Hematopoietic multipotent progenitor cell treated with erythropoietin and hydrocortisone succinate and interleukin-3 and kit ligand, for 6 days (in vitro differentiated cells): ENCODE measurements at places on chromosomes 13 and 19.
A peak's percentile ranks its signal among the peaks of the same experiment; 100 is the strongest.

DNA sequence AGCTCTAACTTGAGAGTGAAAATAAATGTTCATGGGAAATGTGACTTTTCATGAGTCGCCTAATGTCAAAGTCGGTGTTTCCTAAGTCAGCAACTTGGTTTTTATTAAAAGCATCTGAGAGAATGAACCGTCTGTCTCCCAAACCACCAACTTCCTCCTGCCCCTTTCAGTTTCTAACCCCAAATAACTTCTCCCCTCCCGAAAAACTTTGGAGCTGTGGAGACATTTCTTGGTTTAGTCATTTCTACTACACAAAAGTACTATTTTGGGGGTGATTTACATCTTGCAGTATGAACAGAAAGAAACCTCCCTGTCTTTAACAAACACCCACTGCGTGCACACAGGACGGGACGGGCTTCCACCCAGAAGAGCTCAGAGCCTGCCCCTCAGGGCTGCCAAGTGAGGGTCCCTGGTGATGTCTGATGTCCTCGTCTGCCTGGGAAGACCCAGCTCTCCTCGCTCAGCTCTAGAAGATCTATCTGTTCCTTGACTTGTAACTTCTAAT is 65.0 kb downstream of the RASA3 start:
- DNase-seq = peak; percentile 47

DNA sequence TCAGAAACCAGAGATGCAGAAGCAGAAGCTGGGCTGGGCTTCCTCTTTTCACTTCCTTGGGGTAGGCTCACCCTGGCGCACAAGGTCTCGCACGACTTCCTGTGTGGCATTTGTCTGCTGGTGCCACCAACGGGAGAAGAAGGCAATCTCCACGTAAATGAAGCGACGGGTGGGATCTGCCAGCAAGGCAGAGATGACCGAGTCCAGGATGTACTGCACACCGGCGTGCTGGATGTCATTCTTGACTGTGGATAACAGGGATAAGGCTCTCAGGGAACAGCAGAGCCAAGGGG is 1.3 kb downstream of the MAN2B1 start:
- DNase-seq = peak; percentile 80

DNA sequence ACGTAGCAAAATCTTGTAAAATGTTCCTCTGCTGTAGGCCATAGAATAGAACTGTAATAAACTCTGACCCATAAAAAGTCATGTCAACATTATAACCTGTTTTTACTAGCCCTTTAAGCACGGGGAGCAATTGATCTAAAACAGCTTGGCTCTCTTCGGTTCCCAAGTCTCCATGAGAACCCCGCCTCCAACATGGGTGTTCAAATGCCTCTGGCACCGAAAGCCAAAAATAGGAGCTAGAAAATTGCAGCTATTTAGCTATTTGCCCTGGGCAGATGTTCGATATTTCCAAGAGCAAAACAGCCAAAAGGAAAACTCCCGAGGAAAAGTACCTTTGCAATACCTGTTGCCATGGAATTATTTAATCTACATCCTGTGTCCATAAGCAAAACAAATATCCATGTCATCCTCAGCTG is 563.1 kb downstream of the EFNB2 start:
- DNase-seq = no peak

GRCh38 chr13:91308299-91308698 is 39.2 kb upstream of the MIR17HG start:
- no peak for DNase-seq

GRCh38 chr13:57832187-57832586 is 200.6 kb downstream of the PCDH17 start:
- no peak for DNase-seq

DNA sequence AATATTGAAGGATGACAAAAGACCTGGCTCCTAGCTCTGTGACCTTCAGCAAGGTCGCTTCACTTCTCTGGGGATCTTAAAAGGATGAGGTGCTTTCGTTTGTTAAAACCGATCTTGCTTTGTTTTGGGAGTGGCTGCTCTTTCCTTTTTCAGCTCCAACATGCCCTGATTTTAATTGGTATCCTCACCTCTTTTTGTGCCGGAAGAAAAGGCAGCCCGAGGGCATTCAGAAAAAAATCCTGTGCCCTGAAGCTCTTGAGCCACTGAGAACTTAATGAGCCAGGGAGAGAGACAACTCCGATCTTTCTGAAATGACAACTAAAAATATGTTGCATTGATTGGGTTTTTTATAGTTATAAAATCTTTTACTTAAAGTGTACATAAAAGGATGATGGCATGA is 19.4 kb downstream of the CLDN10 start:
- no peak for DNase-seq

- peak; percentile 98 for DNase-seq
These were observed 770 bp upstream of the KMT2B start for GRCh38 chr19:35716801-35717664.

DNA sequence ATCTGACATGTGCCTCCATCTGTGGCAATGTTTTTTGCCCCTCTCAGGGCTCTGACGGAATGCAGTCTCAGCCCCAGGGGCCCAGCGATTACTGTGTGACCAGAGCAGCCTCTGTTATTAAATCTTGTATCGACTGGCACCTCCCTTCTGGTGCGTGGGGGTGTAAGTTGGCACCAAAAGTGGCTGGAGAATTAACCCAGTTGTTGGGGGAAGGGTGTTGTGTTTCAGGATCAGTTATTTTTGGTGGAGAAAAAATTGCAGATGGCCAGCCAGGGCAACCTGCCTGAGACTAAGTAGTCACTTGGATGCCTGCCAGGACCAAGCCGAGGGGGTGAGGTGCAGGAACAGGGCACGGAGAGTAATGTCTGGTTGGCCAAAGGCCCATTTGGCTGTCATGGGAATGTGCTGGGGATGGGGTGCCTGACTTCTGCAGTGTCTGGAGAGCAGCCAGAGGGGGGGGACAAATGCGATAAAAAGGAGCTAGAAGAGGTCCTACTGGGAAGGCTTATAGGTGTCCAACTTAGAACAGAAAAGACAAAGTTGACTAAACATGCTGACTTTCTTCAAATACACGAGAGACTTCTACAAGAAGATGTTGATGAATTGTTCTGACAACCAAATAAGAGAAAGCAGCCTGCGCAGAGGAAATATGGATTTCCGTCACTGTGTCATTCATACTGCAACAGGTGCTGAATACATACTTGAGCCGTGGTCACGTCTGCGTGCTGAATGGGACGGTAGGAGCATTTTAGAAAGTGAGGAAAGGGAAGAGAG is 69.8 kb downstream of the SIAH3 start:
- DNase-seq = peak; percentile 46

DNA sequence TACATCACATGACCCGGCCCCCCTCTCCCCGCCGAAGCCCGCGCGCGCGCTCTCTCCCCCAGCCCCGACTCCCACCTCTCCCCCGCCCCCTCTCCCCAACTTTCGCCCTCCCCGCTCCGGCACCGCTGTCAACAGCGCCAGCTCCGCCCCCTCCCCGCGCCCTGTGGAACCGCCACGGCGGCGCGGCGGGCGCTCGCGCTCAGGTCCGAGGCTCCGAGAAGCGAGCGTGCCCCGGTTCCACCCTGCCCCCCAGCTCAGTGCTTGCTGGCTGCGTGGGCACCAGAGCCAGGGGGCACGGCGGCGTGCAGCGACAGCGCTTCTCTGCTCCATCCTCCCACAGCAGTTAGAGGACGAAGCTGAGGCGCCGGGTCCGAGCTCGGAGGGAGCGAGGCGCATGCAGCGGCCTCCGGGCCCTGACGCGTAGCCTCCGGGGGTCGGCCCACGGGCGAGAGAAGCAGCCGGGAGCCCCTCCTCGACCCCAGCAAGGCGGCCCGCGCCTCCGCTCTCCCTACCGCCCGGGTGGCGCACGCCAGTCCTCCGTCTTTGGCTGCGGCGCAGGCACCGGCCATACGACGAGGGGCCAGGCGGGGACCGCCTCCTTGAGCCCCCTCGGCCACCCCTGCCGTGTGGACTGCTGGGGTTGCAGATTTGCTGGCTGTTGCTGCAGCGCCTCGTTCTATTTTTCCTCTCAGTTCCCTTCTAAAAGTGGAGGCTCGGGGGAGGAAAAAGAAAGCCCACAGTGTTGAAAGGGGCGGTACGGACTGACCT is 109.5 kb downstream of the KCNRG start:
- DNase-seq = peak; percentile 97

DNA sequence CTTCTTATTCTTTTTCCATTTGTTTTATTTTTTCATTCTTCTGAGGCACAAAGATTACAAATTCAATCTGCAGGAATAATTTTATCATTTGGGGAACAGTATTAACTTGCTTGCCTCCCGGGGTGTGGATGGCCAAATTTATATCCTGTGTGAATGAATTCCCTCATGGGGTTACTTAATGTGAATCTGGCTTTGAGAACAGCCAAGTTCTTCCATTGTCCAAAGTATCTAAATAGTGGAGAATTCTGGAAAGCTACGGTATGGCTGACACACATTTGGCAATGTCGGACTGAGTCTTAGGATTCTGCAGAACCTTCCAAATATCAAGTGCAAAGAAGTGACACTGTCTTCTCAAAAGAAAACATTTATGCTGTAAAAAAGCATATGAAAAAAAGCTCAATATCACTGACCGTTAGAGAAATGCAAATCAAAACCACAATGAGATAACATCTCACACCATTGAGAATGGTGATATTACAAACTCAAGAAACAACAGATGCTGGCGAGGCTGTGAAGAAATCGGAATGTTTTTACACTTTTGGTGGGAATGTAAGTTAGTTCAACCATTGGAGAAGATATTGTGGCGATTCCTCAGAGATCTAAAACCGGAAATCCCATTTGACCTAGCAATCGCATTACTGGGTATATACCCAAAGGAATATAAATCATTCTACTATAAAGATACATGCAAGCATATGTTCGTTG is 620.2 kb downstream of the EFNB2 start:
- DNase-seq = no peak

DNA sequence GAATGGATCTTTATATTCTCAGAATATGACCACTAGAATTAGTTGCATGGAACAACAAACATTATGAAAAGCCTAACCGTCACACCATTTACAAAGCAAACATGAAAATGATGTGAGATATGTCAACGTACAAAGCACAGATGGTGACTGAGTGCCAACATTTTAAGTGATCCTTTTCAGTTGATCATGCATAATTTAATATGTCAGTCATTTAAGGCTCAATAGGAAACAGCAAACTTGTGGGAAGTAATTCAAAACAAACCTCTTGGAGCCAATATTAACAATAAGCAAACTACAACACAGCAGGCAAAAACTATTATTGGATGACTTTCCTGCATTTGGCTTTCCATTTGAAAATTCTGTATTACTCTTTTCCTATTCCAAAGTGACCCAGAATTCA is 277.6 kb downstream of the SLITRK6 start:
- no peak for DNase-seq

- no peak for DNase-seq
These were observed 8.7 kb downstream of the EML2 start for GRCh38 chr19:45630463-45630862.

GRCh38 chr13:35886332-35887114 is 244.7 kb downstream of the DCLK1 start:
- DNase-seq = no peak

- no peak for DNase-seq
These were observed 5.4 kb upstream of the OLFM2 start for GRCh38 chr19:9941671-9942070.

DNA sequence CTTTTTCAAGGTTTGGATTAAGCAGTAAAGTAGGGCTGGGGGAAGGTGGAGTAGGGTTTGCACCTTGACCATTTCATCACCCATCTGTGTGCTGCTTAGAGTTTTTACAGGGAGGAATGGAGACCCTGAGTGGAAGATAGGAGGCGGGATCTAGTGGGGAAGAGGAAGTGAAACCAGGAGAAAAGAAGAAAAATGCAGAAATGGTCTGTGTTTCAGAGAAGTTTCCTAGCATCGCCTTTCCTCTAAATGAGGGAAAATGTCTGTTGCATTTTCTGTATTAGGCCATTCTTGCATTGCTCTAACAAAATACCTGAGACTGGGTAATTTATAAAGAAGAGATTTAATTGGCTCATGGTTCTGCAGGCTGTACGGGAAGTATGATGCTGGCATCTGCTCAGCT is 64.1 kb downstream of the TPT1 start:
- no peak for DNase-seq

- no peak for DNase-seq
These were observed 36.8 kb upstream of the DPRX start for GRCh38 chr19:53594811-53595509.

DNA sequence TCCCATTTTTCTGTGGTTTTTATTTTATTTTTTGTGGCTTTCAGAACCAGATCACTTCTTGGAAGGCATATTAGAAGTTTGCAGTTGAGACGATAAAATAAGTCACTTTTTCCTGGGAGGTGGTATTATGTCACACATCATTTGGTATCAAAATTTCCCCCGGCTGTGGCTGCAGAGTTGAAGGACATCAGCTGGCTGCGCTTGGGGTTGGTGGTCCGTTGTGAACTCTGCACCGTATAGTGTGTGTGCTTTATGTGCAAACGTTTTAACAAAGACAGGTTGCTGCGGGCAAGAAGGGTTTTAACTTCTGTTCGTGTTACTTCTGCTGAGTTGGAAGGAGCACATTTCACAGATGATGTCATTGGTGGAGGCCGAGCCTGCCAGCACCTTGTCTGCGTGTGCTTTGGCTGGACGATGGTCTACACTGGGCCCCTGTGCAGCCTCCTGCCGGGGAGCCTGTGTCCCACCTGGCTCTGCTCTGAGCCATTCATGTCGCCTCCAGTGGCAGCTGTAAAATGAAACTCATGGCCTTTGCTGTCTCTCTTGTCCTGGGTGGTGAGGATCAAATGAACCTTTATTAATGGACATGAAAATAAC is 9.6 kb downstream of the ATP11A start:
- DNase-seq = no peak

GRCh38 chr13:74128156-74128767 is 5.9 kb downstream of the KLF12 start:
- no peak for DNase-seq

- DNase-seq = no peak
These were observed 110.5 kb upstream of the RFC3 start for GRCh38 chr13:33707449-33707848.
